T-helper 9 cell (primary cell): ENCODE measurements at places on chromosomes 16 and 17.

- DNase-seq, result no peak
Measured at GRCh38 chr17:71966459-71967313, 154.1 kb upstream of the SOX9 start.

DNA sequence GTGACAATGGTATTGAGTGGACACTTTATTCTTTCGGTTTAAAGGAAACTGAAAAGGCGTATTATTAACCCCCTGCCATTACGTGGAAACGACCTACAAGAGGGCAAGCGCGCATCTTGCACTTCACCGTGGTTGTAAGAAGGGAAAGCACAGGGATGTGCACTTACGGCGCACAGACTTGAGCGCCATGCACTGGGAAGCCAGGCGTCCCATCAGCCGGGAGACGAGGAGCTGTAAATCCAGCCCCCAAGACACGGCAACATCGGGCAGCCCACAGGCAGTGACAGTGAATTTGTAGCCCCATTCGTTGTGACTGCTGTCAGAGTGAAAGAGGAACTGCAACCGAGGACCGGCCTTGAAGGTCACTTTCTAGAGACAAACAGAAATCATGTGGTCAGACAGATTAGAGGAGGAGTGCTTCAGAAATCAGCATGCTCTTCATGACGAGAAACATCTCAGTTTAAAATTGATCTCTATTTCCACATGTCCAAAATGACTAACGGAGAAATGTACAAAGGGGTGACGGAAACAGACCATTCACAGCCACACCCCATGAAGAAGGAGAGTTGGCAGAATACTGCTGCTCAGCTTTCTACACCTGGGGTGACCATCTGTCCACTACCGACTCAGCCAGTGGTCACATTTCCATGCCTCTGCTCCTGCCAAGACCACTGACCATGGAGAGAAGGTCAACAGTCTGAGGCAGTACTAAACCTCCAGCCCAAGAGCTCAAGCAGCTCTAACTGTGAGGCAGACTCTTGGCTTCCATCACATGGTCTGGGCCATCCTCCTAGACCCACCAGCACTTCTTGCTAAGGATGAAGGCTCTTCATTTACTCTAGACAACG, 68.6 kb downstream of the ZZEF1 start:
- DNase-seq, result no peak

DNA sequence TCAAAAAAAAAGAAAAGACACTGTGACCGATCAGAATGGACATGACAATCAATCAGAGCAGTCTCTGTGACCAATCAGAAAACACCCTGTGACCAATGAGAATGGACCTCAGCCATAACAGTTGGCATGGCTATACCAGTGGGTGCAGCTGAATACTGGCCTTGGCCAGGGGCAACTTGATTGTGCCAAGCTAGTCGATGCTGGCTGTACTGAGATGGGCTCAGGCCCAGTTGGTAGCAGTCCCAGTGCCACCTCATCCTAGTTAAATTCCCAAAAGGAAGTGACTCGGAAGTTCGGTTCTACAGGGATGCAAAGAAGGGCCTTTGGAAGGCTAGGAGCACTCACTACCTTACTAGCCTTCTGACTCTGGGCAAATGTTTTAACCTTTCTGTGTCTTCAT, 37.2 kb upstream of the BCO1 start:
- DNase-seq, result no peak

DNA sequence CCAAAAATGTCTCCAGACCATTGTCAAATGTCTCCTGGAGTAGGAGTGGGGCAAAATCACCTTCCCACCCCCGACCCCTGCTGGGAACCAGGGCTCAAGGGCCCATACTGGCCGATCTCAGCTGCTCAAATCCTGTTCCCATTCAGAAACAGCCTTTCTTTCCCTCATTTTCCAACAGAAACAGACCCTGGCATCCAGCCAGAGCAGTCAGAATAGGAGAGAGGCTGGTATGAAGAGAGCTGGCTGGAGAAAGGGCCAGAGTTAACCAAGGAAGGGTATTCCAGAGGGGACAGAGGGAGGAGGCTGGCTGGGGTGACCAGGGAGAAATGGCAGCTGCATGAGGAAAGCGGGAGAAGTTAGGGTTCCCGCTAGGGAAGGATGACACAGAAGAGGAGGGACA, 199.1 kb downstream of the XYLT1 start:
- DNase-seq, result no peak

GRCh38 chr16:10242916-10243315, 60.7 kb upstream of the GRIN2A start:
- DNase-seq, result no peak

DNA sequence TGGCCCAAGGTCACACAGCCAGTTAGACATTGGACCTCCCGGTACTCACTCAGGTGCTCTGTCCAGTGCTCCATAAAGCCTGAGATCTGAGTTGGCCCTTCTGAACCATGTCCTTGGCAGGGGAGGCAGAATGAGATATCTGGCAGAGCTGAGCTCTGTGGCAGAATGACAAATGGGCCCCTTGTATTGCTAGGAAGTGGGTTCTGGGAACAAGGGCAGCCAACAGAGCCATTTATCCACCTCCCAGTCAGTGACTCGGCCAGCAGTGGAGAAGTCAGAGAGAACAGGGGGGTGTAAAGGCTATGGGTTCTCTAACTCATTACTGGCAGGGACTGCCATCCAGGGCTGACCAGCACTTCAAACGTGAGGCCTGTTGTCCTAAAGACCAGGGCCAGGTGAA, 117.1 kb upstream of the NLRP1 start:
- DNase-seq, result no peak

DNA sequence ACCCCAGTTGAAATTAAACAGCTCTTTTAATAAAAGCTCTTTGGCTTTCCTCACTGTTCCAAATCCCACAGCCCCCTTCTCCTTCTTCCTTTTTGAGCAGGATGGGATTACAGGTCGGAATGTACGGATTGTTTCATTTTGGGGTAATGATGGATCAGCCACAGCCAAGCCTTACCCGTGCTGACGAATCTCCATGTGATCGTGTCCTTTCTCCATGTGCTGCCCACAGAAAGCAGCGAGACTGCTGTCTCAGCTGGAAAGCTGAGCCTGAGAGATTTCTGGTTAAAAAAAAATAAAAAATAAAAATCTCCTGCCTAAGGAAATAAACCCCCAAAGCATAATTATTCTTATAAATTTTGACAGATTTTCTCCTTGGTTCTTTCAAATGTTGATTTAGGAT, 276.6 kb downstream of the CPPED1 start:
- no peak for DNase-seq

DNA sequence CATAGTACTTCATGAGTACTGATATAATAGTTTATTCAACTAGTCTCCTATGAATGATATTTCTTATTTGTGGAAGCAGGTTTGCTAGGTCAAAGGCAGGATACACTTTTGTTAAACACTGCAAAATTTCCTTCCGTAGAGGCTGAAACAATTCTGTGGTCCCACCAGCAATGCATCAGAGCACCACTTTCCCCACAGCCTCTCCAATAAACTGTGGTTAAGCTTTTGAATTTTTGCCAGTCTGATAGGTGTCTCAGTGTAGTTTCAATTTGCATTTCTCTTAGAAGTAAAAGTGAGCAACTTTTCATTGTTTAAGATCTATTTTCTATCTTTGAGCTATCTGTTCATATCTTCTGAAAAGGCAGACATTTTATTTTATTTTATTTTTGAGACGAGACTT, 36.4 kb upstream of the CORO6 start:
- DNase-seq, result no peak

DNA sequence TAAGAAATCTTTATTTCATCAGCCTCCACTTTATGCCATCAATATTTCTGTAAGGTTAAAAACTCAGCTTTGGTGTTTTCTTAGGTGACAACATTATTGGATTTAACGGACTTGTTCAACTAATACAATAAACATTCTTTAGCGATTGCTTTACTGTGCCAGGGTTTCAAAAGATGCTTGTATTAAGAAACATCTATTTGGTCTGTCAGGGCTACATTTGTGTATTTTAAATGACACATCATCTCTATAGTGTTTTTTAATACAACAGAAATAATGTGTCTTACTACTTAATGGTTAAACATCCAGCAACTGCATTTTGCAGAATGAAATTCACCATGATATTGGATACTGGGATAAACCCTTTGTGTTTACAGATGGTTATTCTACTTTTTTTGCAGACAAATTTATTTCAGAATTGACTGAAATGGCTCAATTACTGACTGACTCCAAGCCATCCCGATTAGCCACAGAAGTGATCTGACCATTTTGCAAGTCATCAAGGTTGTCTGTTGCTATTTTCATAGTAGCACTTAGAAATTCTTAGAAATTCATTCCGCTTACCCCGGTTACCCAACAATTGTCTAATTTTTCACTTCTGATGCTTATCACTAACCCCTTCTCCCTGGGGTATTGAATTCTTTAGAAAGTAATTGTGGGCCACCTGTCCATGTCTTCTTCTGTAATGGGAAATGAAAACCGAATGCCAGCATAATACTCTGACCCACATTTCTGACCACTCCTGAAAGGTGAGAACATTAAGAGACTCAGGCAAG, 63.7 kb downstream of the HS3ST3A1 start:
- DNase-seq, result no peak

DNA sequence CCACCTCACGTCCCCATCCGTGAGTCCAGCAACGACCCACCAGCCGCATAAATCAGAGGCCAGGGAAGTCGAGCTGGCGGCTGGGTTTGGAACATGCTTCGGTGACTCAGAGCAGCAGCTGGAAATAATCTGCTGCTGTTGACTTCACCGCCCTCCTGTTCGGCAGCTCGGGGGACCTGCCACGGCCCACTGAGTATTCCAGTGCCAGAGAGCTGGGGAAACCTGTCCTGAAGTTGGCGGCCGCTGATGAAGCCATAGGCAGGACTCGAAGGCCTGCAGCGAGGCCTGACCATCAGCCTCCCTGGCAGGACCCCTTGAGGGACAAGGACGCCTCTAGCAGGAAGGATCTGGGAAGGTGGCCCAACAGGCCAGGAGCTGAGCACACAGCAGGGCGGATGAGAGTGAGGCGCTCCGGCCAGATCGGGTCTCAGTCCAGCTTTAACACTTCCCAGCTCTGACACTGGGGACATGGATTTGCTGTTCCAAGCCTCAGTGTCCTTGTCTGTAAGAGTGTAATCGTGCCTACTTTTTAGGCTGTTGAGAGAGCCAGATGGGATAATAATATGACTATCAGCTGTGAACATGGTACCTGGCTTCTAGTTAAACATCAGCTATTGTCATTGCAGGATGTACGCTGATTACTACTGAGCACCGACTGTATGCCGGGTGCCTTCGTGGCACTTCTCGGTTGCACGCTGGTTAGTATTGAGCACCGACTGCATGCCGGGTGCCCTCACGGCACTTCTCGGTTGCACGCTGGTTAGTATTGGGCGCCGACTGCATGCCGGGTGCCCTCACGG, 50.4 kb upstream of the CIBAR2 start:
- DNase-seq, result no peak

DNA sequence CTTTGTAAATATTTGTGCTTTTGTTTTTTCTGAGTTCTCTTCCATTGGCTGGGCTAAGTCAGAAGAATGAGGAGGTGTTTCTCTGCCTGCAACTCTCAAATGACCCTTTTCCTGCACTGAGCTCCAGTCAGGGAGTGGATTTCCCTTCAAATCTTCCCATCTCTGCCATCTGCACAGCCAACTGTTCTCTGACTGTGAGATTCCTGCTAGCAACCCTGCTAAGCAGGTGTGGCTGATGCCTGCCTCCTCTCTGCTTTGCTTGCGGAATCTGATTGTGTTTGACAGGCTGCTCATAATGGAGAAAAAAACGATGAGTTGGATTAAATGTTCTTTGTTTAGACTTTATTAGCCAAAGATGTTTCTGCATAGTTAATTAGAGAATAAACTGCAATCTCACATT, 519.8 kb downstream of the TMEM114 start:
- no peak for DNase-seq

DNA sequence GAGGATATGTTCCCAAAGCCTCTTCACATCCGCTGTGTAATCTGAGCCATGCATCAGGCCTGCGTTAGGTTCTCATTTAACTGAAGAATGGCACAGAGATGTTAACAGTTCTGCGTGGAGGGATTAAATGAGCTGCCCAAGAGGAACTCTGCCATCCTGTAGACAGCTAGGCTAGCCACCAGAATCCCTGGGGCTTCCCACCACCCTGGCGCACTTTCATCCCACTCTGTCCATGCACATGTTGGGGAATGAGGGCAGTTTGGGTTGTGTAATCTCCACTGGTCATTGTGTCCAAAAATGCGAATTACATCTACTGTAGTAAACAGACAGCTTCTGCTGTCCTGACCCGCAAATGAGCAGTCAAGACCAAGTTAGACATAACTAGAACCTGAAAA, 1.0 kb upstream of the GLG1 start:
- DNase-seq, result no peak

GRCh38 chr17:57781386-57782061, 36.4 kb upstream of the CCDC182 start:
- no peak for DNase-seq

DNA sequence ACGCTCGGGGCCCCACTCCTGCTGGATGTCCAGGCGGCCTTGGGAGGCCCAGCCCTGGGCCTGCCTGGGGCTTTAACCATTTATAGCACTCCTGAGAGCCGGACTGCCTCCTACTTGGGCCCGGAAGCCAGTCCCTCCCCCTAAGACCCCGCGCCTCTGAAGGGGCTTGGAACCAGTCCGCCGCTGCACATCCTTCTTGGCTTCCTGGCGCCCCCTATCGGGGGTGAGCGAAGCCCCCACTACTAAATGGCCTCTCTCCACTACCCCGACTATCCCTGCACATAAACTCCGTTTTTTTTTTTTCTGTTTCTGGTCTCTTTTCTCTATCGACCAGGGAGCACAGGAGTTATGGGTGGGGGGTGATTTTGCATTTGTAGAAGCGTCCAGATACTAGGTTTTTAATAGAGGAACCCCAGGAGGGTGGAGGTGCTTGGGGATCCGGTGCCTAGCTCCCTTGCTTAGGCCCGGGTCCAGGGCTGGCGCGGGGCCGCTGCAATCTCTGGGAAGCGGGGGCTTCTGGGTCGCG, 633 bp upstream of the NOL3 start:
- DNase-seq, result no peak

- no peak for DNase-seq
Measured at GRCh38 chr17:62704381-62704971, 77.0 kb downstream of the MRC2 start.

DNA sequence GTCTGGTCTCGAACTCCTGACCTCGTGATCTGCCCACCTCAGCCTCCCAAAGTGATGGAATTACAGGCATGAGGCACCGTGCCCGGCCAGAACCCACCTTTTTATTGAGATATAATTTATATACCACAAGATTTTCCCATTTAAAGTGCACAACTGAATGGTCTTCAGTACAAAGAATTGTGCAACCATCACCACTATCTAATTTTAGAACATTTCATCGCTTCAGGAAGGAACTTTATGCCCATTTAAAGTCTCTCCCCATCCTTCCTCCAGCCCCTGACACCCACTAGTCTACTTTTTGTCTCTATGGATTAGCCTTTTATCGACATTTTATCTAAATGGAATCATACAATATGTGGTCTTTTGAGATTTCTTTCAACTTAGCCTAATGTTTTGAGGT, 25.4 kb upstream of the HELZ start:
- no peak for DNase-seq

DNA sequence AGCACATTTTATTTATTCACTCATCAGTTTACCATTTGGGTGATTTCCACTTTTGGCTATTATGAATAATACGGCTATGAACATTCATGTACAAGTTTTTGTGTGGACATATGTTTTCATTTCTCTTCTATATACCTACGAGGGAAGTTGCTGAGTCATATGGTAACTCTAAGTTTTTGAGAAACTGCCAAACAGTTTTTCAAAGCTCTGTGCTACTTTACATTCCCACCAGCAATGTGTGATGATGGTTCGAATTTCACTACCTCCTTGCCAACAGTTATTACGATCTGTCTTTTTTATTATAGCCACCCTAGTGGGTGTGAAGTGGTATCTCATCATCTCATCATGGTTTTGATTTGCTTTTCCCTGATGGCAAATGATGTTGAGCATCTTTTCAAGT, 63.7 kb upstream of the MRTFB start:
- no peak for DNase-seq

GRCh38 chr17:27473748-27474609, 17.7 kb downstream of the KSR1 start:
- DNase-seq, result peak; percentile 55
